GM23248 (cell line): ENCODE measurements at places on chromosomes 3 and 15. TPM values are rescaled to one million over a fixed set of nuclear protein-coding genes. Genes with fewer than 3 reads are reported as not detected.
A peak's percentile ranks its signal among the peaks of the same experiment; 100 is the strongest.

GRCh38 chr3:118970819-118971218 is 63.8 kb downstream of the IGSF11 start:
- H3K36me3 ChIP-seq = no peaks in the 10 kb centered on the region
- H3K27me3 ChIP-seq = no peaks in the 10 kb centered on the region
- no peak overlapping the region for H3K27ac ChIP-seq
- no peaks in the 10 kb centered on the region for H3K4me1 ChIP-seq

DNA sequence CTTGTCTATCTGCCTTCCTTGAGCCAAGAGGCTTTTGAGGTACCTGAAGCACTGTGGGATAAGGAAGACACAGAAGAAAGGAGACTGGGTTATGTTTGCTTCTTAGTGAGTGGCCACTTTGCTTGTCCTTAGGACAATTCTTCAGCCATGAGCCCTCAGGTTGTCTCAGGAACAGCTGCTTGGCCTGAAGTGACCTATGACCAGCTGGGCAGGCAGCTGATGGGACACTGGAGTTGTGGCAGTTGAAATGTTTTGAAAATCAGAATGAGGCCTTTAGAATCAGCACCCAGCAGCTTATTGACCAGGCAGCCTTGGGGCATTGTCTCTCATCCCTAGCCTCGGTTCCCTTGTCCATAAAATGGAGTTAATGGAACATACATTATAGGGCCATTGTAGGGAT is 37.0 kb downstream of the RBP2 start:
- H3K27me3 ChIP-seq = no peaks in the 10 kb centered on the region
- H3K36me3 ChIP-seq = no peaks in the 10 kb centered on the region
- no peak for DNase-seq
- H3K27ac ChIP-seq = no peak overlapping the region
- peaks cover 6% of the 10 kb centered on the region; the same call in 1 of the 2 replicates for H3K4me1 ChIP-seq
- H3K4me3 ChIP-seq = no peak overlapping the region

DNA sequence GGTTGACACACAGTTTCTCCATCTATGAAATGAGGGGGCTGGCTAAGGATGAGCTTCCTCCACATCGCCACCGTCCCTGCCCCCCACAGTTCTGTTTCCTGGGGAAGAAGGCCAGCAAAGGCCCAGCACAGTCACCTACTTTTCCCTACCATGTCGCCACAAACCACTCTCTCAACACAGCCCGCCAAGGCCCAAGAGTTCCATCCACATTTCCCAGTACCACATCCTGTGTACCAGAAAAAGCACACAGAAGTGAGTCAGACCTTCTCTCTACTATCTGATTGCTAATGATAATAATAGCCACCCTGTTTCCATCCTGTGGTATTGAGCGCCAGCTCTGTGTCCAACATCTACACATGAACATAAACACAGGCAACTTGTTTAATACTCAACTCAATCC is 30.3 kb upstream of the C15orf39 start:
- no peaks in the 10 kb centered on the region for H3K27me3 ChIP-seq
- peaks cover 42% of the 10 kb centered on the region for H3K4me1 ChIP-seq
- no peak overlapping the region for H3K4me3 ChIP-seq
- no peaks in the 10 kb centered on the region for H3K36me3 ChIP-seq

DNA sequence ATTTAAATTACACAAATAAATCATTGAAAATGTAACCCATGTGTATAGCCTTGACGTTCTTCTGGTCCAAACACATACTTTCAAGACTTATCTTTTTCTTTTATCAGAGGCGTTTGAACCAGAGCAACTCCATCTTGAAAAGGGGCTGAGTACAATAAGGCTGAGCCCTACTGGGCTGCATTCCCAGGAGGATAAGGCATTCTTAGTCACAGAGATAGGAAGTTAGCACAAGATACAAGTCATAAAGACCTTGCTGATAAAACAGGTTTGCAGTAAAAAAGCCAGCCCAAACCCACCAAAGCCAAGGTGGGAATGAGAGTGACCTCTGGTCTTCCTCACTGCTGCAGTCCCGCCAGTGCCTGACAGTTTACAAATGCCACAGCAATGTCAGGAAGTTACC is 101.0 kb upstream of the IGSF10 start:
- no peaks in the 10 kb centered on the region for H3K27me3 ChIP-seq
- H3K4me3 ChIP-seq = no peak overlapping the region
- no peaks in the 10 kb centered on the region for H3K36me3 ChIP-seq
- DNase-seq = no peak

GRCh38 chr3:107453504-107453903 is 69.3 kb upstream of the BBX start:
- no peaks in the 10 kb centered on the region for H3K36me3 ChIP-seq
- H3K27me3 ChIP-seq = no peaks in the 10 kb centered on the region
- H3K4me1 ChIP-seq = peaks cover 7% of the 10 kb centered on the region; the same call in 1 of the 2 replicates
- no peak overlapping the region for H3K27ac ChIP-seq
- DNase-seq = no peak
- H3K4me3 ChIP-seq = no peak overlapping the region

DNA sequence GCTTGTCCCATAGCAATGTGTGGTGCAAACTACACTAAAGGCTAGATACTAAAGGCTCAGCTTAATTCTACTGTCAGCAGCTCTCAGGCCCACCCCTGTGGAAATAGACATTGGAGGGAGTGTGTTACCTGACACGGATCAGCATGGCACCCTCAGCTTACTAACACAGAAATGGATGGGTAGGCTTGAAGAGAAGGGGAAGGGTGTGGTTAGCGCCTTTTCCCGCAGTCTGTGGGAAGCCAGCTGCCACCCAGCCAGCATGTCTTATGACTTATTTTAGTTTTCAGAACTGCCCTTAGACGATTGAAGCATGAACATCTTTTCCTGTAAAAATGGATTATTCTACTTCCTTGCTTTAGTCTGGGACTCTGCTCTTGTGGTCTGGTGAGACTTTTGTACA is 25.8 kb upstream of the ADPGK start:
- H3K4me3 ChIP-seq = no peak overlapping the region
- no peak overlapping the region for H3K27ac ChIP-seq
- H3K27me3 ChIP-seq = peaks cover 7% of the 10 kb centered on the region; the same call in 1 of the 2 replicates
- H3K36me3 ChIP-seq = no peaks in the 10 kb centered on the region

DNA sequence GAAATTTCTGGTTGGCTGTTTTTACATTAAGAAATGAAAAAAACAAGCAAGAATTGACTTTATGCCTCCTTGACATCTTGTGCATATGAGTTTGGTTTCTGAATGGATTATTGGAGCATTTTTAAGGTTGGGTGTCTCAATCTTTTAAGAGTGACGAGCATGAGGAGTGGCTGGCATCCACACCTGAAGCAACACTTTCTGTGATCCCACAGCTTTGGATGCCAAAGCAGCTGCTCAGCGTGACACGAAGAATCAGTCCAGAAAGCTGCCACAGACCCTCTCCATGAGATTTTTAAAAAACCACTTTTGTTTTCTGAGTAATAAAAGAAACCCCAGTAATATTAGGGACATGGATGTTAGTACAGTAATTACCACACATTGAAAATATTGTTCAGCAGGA is 154.5 kb downstream of the KLF13 start:
- no peak overlapping the region for H3K4me3 ChIP-seq
- no peaks in the 10 kb centered on the region for H3K36me3 ChIP-seq

- H3K36me3 ChIP-seq = no peaks in the 10 kb centered on the region
- peaks cover 13% of the 10 kb centered on the region for H3K27me3 ChIP-seq
- DNase-seq = no peak
- no peak overlapping the region for H3K4me3 ChIP-seq
- no peaks in the 10 kb centered on the region for H3K4me1 ChIP-seq
Observed at GRCh38 chr3:32009957-32010356, 28.4 kb downstream of the ZNF860 start.

GRCh38 chr3:176571926-176572325 is 625.4 kb downstream of the TBL1XR1 start:
- no peak overlapping the region for H3K27ac ChIP-seq
- no peak for DNase-seq
- H3K36me3 ChIP-seq = no peaks in the 10 kb centered on the region
- H3K27me3 ChIP-seq = no peaks in the 10 kb centered on the region

- no peaks in the 10 kb centered on the region for H3K27me3 ChIP-seq
- no peak overlapping the region for H3K4me3 ChIP-seq
- H3K27ac ChIP-seq = peak overlapping the region; percentile 99
Observed at GRCh38 chr3:185687271-185687878, 101.3 kb downstream of the SENP2 start.

DNA sequence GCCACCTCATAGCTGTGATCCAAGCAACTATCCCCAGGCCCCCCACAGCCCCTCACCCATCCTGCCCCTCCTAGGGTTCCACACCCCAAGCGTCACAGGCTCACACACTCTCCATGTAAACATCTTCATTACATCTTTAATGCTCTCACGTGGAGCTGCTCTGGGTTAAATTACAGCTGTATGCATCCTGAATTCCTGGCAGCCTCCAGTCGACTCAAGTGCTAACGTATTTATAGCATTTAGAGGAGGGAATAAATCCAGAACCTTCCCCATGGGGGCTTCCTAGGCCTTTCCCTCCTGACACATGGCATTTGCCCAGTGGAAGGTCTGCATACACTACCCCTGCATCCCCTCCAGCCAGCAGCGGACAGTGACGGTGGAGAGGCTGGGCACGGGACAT is 9.6 kb downstream of the C3orf18 start:
- H3K4me3 ChIP-seq = no peak overlapping the region
- no peaks in the 10 kb centered on the region for H3K27me3 ChIP-seq
- no peak overlapping the region for H3K27ac ChIP-seq
- no peak for DNase-seq

DNA sequence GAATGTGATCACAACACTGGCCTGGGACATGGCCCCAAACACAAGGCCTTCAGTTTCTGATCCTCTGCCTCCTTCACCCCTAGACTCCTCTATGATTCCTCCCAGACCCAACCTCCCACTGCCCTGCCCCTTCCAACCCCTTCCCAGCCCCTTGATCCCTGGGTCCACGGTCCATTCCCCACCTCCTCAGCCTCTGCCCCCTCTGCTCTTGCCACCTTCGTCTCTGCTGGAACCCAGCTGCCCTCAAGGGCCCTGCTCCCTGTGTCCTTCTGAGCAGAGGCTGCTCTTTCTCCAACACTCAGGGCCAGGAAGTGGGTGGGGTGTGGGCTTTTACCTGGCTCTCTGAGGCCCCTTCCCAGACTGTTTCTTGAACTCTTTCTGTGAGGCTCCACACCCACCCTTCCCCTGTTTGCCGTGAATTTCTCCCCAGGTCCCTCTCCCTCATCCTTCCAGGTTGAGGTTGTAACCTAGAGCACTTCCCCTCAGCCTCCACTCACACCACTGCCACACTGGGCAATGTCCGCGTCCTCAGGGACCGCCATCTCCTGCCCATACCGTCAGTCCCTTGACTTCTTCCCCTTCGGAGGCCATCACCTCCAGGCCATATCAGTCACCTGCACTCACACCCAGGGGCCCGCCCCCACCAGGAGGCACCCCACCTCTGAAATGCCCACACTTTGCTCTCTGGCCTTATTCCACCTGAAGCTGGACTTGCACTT is 18.7 kb upstream of the SLCO2A1 start:
- no peak overlapping the region for H3K4me3 ChIP-seq
- H3K4me1 ChIP-seq = no peaks in the 10 kb centered on the region
- no peak overlapping the region for H3K27ac ChIP-seq
- H3K36me3 ChIP-seq = no peaks in the 10 kb centered on the region

DNA sequence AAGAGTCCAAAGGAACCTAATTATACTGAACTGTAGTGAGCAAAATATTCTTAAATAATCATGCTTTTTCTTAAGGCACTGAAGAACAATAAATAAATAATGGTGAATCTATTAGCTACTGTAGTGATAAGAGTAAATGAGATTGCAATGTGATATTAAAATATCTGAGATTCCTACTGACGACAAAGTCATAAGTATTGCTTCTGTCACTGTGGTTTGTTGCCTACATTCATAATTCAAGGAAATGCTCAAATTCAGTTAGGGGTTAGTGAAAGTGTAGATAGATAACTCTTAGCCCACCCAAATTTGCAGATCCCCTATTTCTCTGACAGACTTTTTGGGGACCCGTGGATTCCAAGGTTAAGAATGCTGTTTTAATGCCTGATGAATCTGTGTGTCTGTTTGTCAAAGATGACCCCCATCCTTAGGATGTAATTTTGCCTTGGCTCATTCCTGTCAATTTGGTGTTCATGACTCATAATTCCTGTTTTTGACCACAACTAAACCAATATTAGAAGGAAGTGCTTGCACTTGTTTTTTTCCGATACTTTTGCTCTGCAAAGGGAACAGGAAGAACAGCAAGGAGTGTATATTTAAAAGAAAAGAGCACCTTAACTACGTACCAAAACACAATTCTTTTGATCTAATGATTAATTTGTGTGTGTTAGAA is 86.7 kb downstream of the MAGI1 start:
- no peak for DNase-seq
- H3K27me3 ChIP-seq = no peaks in the 10 kb centered on the region
- no peak overlapping the region for H3K4me3 ChIP-seq
- peaks cover 47% of the 10 kb centered on the region for H3K4me1 ChIP-seq
- no peak overlapping the region for H3K27ac ChIP-seq

DNA sequence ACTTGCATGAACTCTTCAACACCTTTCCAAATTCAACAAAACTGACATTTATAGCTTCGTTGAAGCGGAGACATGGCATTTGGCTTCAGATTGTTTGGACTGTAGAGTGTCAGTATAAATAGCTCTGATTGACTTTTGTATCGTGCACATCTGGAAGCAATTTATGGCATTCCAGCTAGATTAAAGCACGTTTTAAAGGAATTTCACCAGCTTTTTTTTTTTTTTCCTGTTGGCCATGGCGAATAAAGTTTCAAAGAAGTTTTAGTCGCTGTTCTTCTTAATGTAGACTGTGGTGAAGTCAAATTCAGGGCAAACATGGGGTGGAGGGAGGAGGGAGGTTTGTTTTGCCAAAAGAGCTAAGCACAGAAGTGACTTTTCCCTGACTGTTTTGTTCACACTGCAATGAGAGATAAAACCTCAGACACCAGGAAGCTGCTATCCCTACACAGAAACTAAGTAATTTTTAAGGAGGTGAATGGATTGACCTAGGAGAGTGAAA is 391.0 kb upstream of the RARB start:
- H3K27ac ChIP-seq = no peak overlapping the region
- no peaks in the 10 kb centered on the region for H3K27me3 ChIP-seq
- H3K36me3 ChIP-seq = no peaks in the 10 kb centered on the region
- no peak overlapping the region for H3K4me3 ChIP-seq

DNA sequence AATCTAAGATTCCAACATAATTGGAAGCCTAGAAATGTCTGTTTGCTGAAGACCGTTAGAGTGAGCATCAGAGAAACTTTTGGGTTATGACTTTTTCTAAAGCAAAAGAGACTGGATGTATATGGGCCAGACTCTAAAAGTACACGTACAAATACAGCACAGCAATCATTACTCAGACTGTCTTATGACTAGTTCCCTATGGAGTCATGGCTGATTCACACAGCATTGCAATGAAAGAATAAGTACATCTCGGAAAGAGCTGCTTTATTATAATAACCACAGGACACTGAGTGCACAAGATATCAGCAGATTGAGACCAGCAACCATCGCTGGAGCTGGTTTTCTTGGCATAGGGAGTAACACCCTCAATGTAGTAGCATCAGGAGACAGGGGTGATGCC is 618.6 kb downstream of the NLGN1 start:
- H3K27me3 ChIP-seq = no peaks in the 10 kb centered on the region
- H3K4me3 ChIP-seq = peak overlapping the region; percentile 34
- peak overlapping the region; percentile 81 for H3K27ac ChIP-seq
- H3K4me1 ChIP-seq = peaks cover 16% of the 10 kb centered on the region

- H3K4me1 ChIP-seq = peaks cover 30% of the 10 kb centered on the region
- DNase-seq = peak; percentile 99
- 0 out of 2 replicates have a peak overlapping the region, but pooled peaks have one; percentile 21 for H3K4me3 ChIP-seq
Observed at GRCh38 chr3:54891540-54891897, 36.3 kb downstream of the LRTM1 start.

GHSR gene
- polyA plus RNA-seq = not detected in 2 replicates

PLA2G4E gene
- not detected in 2 replicates for polyA plus RNA-seq

HOMER2 gene
- 9.0 and 9.4 TPM in 2 replicates for polyA plus RNA-seq

MESP1 gene
- polyA plus RNA-seq = 0.48 and 0.63 TPM in 2 replicates

MELTF gene
- polyA plus RNA-seq = 0.94 and 1.1 TPM in 2 replicates

CHCHD4 gene
- 15.1 and 15.4 TPM in 2 replicates for polyA plus RNA-seq

C3orf80 gene
- 0.19 and 0.25 TPM in 2 replicates for polyA plus RNA-seq

RAD54L2 gene
- 9.2 TPM in 2 replicates for polyA plus RNA-seq

GREM1 gene
- 575 and 584 TPM in 2 replicates for polyA plus RNA-seq
